Caco-2 (cell line): ENCODE measurements at places on chromosomes 12 and 14.

DNA sequence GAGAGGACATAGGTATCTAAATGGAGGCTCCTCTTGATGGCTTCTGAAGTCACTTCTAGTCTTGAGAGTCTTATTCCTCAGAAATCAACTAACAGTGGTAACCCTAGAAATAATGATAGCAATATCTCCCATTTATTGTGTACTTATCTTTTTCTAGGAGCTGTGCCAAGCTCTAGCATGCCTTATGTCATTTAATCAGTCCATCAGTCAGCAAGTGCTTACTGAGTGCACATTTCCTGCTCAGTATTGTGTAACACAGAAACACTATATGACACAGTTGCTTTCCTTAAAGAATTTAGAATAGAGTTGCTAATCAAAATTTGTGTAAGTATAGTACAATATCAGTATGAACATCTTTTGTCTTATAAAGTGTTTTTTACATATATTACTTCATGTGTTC, 36.6 kb downstream of the KRT76 start:
- no peak for DNase-seq
- H3K4me3 ChIP-seq: no peak overlapping the region
- no peaks in the 10 kb centered on the region for H3K36me3 ChIP-seq
- no peaks in the 10 kb centered on the region for H3K27me3 ChIP-seq
- H3K27ac ChIP-seq: no peak overlapping the region

GRCh38 chr12:11870041-11870451, 200.7 kb upstream of the BCL2L14 start:
- peaks cover 3% of the 10 kb centered on the region for H3K4me1 ChIP-seq
- H3K27me3 ChIP-seq: no peaks in the 10 kb centered on the region
- no peaks in the 10 kb centered on the region for H3K36me3 ChIP-seq
- no peak overlapping the region for H3K27ac ChIP-seq
- H3K4me3 ChIP-seq: no peak overlapping the region
- no peak for DNase-seq

DNA sequence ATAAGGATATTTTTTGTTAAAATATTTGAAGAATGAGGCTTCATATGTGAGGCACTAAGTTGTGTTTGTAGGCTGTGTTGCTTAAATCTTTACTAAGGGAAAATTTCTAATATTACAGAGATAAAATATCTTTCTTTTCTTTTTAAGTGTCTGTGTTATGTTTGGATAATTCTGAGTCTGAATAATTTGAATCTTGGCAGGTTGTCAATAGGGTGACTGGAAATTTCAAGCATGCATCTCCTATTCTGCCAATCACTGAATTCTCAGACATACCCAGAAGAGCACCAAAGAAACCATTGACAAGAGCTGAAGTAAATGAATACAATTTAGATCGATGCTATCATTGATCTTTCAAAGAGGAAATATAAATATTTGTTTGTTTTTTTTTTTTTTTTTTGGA, 29.4 kb downstream of the TMPO start:
- no peak overlapping the region for H3K27ac ChIP-seq
- no peaks in the 10 kb centered on the region for H3K4me1 ChIP-seq
- no peaks in the 10 kb centered on the region for H3K27me3 ChIP-seq
- H3K36me3 ChIP-seq: no peaks in the 10 kb centered on the region
- no peak overlapping the region for H3K4me3 ChIP-seq
- no peak for DNase-seq

DNA sequence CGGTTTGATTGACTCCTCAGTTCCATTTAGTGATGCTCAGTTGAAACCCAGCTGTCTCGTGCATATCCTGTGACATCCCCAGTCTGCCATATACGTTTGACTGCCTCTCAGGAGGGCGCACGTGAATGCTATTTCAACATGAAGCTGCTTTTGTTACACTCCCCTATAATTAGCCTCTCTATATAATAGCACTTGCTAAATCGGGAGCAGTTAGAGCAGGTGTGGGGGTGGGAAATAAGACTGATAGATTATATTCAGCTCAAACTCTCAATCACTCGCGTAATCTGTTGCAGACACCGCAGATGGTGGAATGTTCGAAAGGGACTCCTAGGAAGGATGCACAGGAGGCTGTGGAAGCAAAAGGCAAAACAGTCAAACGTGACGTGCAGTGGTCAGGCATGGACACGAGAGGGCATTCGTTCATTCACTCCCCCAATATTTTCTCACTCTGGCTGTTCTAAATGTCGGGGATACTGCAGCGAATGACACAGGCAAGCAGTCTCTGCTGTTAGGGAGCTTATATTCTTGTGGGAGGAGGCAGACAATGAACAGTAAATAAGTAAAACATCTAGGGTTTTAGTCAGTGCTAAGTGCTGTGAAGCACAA, 29.8 kb downstream of the KCNA1 start:
- H3K27me3 ChIP-seq: 0 out of 2 replicates have a peak, but pooled peaks cover 1% of the 10 kb centered on the region
- H3K4me3 ChIP-seq: no peak overlapping the region
- H3K4me1 ChIP-seq: no peaks in the 10 kb centered on the region
- peak; percentile 8 for DNase-seq

DNA sequence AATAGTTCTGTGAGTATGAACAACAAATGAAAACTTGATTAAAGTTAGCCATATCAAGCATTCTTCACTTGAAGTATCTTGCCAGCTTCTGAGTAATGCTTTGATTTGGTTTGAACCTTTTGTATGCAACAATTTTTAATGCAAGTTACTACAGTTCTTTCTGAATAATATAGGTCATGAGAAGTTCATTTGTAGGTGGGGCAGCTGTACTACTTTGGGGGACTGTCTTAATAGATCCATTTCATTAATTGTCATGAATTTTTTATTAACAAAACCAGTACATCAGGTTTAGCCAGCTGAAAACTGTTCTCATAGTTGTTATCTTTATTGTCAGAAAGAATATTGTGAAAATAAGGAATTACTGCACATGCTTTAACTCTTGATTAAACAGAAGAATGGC, 142.7 kb downstream of the FOXA1 start:
- H3K4me1 ChIP-seq: peaks cover 13% of the 10 kb centered on the region
- no peaks in the 10 kb centered on the region for H3K27me3 ChIP-seq
- H3K36me3 ChIP-seq: no peaks in the 10 kb centered on the region
- H3K27ac ChIP-seq: no peak overlapping the region
- DNase-seq: no peak
